ELR (cell line): ENCODE measurements at places on chromosomes 1 and 21.

DNA sequence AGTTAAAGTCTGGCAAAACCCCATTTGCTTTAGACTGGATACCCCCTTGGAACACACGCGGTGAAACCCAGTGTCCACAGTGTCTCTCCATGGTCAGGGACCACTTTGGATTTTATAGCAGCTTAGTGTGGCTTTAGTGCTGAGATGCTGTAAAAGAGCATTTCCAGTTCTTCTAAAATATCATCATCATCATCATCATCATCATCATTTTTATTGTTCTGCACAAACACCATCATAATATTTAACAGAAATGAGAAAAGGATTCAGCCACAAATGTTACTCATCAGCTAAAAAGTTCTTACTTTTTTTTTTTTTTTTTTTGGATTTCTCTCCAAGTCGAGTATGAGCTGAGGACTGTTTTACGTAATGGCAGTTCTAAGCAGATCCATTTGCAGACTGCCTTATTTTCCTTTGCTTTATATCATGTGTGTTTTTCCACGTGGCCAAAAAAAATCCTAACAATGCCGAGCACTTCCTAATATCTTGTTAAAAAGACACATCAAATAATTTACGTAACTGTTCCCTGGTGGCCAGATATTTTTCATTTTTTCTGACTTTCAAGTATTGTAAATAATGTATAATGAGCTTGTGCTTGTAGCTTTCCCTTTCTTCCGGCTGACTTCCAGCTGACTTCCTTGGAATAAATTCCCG is 62.8 kb downstream of the EVA1C start:
- no peak for DNase-seq

DNA sequence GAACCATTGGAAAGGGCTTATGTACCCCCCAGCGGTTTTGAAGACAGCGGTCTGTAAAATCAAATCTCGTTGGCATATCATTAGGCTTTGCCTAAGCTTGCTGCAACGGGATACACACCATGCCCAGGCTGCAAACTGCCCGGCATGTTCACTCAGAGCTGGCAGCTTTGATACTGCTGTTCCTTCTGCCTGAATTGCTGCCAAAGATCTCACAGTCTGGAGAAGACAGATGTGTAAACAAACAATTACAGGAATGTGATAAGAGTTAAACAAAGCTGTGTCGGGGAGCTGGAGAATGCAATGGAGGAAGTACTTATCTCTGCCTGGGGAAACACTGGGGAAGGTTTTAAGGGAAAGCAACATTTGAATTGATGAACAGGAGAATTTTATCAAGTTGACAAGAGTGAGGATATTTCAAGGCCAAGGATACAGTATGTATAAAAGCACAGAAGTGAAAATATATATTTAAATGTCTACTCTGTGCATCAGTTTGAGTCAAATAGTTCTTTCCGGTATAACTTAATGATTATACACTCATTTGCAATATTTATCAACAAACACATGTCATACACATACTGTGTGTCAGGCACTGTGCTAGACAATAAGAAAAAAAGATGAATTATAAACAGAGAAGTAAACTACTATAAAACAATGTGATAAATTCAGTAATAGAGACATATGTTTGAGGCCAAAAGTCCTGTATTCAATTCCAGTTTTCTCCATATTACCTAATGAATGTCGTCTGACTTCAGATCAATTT is 29.9 kb downstream of the CHML start:
- no peak for DNase-seq

DNA sequence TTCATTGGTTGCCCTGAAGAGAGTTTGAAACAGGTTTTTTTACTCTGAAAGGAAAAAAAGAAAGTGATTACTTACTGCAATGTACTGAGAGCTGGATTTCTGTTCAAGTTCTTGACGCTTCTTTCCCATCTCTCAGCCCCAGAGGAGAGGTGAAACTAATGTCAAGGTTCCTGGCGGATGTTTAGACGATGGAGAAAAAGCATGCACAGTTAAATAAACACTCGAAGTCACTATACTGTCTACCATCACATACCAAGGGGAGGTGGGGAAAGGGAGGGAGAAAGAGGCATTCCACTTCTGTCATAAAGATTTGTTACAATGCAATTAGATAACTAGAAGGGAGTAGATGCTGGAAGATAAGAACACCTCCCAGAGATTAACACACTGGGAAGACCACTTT is 177.0 kb upstream of the TNR start:
- DNase-seq, result no peak

DNA sequence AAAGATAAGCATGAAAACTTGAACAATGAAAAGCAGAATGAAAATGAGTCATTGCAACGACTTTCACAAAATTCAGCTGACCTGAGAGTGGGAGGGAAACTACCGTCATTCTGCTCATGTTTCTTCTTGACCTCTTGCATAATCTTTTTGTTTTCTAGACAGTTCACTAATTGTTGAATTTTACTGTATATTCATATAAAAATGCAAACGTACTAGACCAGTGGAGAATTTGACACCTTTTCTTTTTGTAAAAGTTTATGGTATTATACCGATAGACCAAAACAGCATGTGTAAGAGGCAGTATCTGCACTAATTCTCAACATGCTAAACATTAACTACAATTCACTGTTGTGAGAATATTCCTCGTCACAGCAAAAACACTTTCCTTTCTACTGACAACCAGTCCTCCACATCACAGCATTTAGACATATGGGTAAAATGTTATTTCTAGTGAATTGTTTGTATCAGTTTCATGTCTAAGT is 137.8 kb downstream of the GREM2 start:
- peak; percentile 60 for DNase-seq

DNA sequence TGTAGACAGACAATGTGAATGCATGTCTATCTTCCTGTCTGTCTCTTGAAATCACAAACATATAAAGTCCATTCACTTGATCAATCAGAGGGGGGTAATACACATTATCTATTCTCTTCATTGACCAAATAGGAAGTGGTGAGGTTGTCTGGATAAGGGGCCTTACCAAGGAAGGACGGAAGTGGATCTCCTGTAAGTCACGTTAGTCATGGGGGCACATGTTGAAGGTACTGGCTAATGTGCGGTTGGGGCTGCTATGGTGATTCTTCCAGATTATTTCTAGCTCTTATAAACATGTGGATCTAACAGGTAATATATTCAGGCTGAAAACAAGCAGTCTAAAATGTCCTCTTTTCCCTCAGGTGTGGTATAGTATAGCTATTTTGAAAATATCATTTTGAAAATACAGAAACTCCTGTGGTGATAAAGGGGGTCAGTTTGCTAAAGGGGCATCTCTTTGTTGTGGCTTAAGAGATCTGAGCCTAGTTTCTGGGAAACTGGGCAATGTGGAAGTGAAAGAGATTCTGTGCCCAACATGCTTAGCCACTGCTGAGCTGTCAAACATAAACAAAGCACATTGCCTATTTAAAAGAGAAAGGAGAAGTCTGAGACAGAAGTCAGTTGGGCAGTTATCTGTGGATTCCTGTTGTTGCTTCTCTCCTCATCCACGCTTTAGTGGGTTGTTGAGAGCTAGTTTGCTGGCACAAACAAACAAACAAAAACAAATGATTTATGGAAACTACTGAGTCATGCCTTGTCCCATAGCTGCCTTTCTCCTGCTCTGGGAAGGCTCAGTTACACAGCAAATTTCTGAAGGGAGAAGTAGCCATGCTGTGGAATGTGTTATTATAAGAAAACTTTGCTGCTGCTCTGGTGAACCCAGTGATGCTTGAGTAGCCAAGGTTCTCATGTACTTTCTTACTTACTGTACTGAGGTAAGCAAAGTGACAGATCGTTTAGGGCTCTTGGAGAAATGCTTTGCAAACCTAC is 166.9 kb downstream of the HLX start:
- peak; percentile 34 for DNase-seq

- peak; percentile 66 for DNase-seq
These were observed 7.0 kb upstream of the SMCP start for GRCh38 chr1:152870831-152871730.

DNA sequence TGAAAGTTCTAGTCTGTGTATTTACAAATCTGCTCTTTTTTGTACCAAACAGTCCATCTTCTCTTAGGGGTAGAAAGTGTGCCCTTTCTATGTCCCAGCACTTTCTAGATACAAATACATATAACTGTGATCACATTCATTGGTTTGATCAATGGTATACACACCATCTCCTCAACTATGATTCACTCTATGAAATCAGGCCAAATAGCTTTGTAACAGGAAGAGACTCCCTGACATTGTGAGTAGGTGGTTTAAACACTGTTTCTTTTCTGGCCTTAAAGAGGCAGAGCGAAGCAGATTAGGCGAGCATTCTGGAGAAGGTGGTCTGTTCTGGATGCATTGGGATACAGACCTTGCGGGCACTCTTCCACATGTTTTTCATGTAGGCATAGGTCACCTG is 39.3 kb upstream of the EXOSC10 start:
- DNase-seq, result peak; percentile 68

DNA sequence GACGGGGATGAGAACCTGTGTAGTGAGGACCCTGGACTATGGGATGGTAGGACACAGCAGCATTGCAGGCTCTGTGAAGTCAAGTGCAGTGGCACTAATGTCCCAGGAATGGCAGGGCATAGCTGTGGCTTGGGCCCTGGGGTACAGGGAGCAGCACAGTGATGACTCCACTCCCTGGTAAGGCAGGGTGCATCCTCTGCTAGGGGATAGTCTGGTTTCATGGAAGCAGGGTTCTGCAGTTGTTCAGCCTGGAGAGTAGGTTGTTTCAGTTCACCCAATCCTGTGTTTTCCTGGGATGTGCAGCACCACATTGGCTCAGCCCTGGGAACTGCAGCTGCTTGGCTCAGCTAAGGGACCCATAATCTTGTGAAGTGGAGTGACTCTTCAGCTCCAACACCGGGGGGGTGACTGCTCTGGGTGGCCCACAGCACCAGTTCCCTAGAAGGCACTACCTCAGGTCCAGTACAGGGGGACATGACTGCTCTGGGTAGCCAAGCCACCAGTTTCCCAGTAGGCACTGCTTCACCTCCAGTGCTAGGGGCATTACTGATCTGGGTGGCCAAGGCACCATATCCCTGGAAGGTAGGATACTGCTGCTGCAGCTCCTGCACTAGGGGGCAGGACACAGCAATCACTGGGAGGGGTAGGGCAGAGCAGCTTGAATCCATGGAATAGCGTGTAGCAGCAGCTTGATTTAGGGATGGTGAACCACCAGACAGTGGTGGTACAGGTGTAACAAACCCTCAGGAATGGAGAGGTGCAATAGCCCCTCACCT is 15.3 kb upstream of the C1orf185 start:
- DNase-seq, result no peak

GRCh38 chr1:154962156-154962749 is 671 bp upstream of the PYGO2 start:
- peak; percentile 56 for DNase-seq

GRCh38 chr1:193631306-193631705 is 444.9 kb upstream of the B3GALT2 start:
- no peak for DNase-seq

GRCh38 chr1:12460911-12461621 is 156.9 kb downstream of the DHRS3 start:
- no peak for DNase-seq

GRCh38 chr1:30462166-30462565 is 261.2 kb downstream of the MATN1 start:
- no peak for DNase-seq

- DNase-seq, result no peak
These were observed at the start of gene GUCA2A for GRCh38 chr1:42164551-42165420. Gene GUCA2A, minus strand, starts transcription at chr1:42164745. Its CDS starts 33 bp downstream, at chr1:42164712.

DNA sequence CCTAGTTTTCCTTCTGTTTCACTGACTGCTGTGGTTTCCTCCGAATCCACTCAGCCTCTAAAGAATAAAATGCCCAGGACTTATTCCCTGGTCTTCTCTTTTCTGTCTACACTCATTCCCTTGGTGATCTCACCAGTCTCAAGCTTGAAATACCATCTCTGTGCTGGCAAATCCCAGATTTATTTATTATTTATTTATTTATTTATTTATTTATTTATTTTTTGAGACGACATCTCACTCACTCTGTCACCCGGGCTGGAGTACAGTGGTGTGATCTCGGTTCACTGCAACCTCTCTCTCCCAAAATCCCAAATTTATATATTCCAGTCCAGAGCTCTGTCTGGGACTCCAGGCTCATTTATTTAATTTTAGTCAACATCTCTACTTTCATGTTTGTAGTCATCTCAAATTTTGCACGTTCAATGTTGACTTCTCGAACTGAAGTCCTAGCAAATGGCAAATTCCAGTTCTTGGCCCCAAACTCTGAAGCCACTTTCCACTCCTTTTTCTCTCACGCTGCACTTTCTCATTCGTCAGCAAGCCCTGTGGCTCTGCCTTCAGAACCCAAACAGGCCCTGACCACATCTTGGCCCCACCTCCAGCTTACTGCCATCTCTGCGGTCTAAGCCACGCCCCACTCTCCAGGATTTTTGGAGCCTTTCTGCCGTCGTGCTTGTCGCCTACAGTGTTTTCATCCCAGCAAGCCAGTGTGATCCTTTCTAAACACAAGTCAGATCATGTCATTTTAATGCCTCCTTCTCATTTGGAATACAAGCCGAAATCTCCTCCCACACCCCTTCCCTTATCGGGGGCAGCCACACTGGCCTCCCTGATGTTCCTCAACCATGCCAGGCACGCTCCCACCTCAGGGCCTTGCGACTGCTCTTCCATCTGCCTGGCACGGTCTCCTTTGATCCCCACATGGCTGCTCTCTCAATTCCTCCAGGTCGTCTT is 14.2 kb upstream of the TENT5B start:
- peak; percentile 60 for DNase-seq

DNA sequence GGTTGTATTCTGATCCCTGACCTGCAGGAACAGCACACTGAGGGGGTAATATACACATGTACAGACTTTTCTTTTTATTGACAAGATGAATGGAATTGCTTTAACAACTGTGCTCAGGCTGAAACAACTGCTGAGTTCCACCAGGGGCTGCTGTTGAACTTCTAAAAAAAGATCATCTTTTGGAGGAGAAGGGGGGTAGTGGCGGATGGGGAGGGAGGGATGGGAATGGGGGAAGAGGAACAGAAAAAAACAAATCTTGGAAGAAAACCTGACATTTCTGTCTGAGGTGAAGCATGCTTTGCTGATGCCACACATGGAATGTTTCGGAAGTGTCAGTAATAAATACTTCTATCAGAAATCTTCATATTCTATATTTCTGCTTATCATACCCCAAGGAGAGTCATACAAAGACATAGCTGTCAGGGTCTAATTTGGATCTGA is 75.0 kb downstream of the RWDD3 start:
- DNase-seq, result peak; percentile 62

DNA sequence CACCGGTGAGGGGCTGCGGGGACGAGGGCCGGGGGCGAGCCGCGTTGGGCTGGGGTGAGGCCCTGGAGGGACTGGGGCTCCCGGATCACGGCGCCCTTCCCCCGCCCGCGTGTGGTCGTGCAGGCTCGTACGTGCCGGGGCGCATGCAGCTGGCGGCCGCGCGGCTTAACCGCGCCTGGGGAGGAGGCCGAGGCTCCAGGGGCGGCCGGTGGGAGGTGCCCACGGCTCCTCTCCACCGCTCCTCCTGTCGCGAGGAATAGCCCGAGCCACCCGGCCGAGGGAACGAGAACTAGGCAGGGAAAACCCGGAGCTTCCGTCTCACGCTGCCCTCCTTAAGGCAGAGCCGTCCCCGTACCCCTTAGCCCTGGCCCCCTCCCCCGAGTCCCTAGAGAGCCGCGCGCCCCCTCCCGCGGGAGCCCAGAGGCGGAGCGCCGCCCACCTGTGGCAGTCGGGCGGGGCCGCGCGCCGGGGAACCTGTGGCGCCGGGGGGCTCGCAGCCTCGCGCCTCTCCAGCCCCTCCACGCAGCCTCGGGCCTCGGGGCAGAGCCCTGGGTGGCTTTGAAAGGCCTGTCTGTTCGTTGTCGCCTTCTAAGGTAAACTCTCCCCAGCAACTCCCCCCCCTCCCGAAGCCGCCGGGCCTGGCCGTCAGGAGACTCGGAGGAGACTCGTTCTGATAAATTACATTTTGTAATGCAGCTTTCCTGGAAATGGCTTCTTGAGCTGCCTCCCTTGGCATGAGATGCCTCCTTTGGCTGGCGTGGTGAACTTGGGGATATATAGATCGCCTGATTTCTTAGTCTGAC is 746 bp downstream of the AK4 start:
- DNase-seq, result peak; percentile 58
